ENCODE measurements at places on chromosomes 16 and 17.

- no peaks in the 10 kb centered on the region for H3K27me3 ChIP-seq
- DNase-seq = no peak
- H3K4me1 ChIP-seq = no peaks in the 10 kb centered on the region
- H3K36me3 ChIP-seq = no peaks in the 10 kb centered on the region
- no peak overlapping the region for H3K27ac ChIP-seq
- H3K4me3 ChIP-seq = no peak overlapping the region
Measured at GRCh38 chr16:57270221-57271062, 14.0 kb downstream of the PLLP start.

GRCh38 chr17:67139784-67140665 lies 95.7 kb downstream of the CACNG1 start:
- H3K36me3 ChIP-seq = peaks cover 17% of the 10 kb centered on the region
- DNase-seq = no peak
- no peaks in the 10 kb centered on the region for H3K27me3 ChIP-seq
- H3K4me1 ChIP-seq = no peaks in the 10 kb centered on the region
- H3K27ac ChIP-seq = no peak overlapping the region

DNA sequence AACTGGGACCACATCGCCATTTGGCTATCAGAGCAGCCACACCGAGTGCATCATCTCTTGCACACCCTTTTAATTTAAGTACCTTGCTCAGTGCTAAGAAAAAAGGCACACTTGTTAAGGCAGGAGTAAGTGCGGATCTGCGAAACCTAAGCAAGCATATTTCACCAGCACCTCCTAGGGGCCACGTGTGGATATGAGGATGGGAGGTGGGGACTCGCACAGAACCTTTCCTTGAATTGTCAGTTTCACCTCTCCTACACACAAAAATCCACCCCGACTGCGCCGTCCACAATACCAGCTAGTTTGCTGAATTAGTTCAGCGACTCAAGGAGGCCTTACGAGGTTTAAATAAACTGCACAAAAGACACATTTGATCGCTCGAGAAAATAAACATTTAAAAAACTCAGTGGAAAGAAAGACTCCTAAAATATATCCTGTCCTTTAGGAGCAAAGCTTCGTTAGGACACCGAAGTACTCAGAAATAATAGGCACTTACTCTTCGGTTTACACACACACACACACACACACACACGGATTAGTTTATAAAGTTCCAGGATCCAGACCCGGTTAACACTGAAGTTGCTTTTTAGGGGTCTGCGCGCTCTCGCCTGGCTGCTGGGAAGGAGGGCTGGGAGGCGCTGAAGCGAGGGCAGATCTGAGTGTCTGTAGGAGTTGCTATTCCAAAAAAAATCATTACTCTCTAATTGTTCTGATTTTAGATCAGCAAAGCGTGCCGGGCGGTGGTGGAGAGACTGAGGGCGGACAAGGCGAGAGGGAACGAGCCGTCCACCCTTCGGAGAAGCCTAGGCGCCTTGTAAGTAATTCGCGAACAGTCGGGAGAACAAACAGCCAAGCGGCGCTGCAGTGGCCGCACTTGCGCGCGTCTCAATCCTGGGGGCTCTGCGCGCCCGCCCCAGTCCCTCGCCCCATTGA lies 1.0 kb upstream of the KCNJ2 start:
- DNase-seq = peak; percentile 88
- H3K4me3 ChIP-seq = peak overlapping the region; percentile 77
- H3K27me3 ChIP-seq = peaks cover 11% of the 10 kb centered on the region

DNA sequence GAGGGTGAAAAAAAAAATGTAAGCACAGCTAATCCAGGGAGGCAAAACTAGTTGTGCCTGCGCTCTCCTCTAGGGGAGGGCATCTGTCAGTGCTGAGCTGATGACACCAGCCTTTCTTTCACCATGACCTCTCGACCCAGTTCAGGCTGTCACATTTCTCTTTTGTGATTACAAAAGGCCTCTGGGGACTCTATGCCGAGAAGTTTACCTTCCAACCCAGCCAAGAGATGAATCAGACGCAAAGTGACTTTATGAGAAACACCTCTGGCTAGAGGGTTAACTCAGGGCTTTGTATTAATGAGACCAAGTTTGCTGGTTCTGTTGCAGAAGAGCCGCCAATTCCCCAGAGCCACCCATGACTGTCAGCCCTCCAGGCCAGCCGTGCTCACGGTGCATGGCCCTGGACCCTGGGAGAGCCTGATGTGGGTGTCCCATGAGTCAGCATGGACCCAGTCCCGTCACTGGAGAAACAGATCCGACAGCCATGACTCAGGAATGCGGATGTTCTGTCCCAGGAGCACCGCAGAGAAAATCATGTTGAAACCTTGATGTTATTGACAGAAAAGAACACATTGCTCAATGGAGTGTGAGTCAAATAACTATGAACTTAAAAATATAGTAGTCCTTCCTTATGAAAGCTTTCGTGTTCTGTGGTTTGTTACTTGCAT lies 437.2 kb downstream of the HS3ST3B1 start:
- H3K4me1 ChIP-seq = no peaks in the 10 kb centered on the region
- no peak overlapping the region for H3K27ac ChIP-seq
- H3K27me3 ChIP-seq = no peaks in the 10 kb centered on the region
- H3K36me3 ChIP-seq = no peaks in the 10 kb centered on the region

- peak overlapping the region; percentile 80 for H3K4me3 ChIP-seq
- peak; percentile 52 for DNase-seq
- H3K4me1 ChIP-seq = peaks cover 29% of the 10 kb centered on the region
- H3K27me3 ChIP-seq = no peaks in the 10 kb centered on the region
- H3K36me3 ChIP-seq = peaks cover 12% of the 10 kb centered on the region
Measured at GRCh38 chr17:44069974-44070454, 521 bp upstream of the G6PC3 start.

- H3K27me3 ChIP-seq = no peaks in the 10 kb centered on the region
- DNase-seq = no peak
- H3K4me3 ChIP-seq = no peak overlapping the region
- H3K4me1 ChIP-seq = no peaks in the 10 kb centered on the region
Measured at GRCh38 chr17:60284709-60285108, 107.2 kb downstream of the USP32 start.

- no peaks in the 10 kb centered on the region for H3K4me1 ChIP-seq
- H3K27ac ChIP-seq = no peak overlapping the region
- H3K4me3 ChIP-seq = no peak overlapping the region
- no peak for DNase-seq
Measured at GRCh38 chr17:9383826-9384225, 191.8 kb downstream of the STX8 start.

GRCh38 chr16:31333686-31334649 lies 21.0 kb upstream of the ITGAX start:
- H3K27me3 ChIP-seq = peaks cover 38% of the 10 kb centered on the region
- no peak for DNase-seq
